ENCODE measurements at places on chromosomes 16 and 17.

DNA sequence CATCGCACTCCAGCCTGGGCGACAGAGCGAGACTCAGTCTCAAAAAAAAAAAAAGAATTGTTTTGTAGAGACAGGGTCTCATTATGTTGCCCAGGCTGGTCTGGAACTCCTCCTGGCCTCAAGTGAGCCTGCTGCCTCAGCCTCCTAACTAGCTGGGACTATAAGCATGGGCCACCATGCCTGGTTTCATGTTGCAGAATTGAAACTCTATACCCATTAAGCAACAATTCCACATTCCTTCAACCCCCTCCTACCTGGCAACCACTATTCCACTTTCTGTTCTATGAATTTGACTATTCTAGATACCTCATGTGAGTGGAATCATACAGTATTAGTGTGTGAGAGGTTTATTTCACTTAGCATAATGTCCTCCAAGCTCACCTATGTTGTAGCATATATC is 24.5 kb downstream of the RNF135 start:
- DNase-seq, result no peak

DNA sequence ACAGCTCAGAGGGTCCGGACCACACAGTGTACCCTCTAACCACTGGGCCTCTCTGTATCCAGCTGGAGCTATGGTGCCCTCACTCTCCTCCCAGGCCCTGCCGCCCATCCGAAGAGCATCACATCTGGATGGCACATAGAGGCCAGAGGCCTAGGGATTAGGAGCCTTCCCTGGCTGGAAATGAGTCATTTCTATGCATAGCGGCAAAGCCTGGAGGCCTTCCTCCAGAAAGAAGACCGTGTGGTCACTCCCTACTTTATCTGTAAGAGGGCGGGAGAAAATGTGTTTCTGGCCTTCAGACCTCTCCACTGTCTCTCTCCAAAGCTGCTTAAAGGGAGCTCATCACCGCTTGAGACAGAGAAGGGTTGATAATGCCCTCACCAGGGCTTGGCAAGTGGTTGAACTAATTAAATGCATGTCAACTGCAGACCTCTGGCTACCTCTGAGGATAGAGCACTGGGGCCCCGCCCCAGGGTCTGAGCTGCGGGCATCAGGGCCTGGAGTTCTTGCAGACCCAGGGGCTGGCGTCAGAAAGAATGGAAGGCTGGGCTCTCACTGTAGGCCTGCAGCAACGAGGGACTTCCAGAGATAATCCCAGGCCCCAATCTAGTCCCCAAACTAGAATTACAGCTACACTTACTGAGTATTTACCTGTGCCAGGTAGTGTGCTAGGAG is 122.2 kb downstream of the IRX5 start:
- DNase-seq, result no peak

GRCh38 chr17:77242118-77242851 is 101.5 kb downstream of the SEC14L1 start:
- no peak for DNase-seq

DNA sequence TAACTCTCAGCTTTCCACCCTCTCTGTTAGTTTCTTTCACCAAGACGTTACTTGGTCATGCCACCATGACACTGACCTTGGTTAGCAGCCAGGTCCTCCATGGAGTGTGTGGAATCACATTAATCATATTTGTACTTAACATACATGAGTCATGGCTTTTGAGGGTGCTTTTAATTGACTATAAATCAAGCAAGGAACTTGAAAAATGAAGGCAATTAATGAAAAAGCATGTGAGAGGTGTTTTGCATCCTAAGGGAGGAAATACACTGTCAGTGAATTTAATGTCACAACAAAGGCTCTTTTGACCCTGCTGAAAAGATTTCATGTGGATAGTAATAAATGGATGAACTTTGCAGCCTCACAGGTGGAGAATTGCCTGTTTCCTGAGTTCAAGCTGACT is 240.7 kb downstream of the CDH13 start:
- no peak for DNase-seq

GRCh38 chr17:7944326-7944725 is 12.3 kb downstream of the CNTROB start:
- DNase-seq, result no peak

GRCh38 chr16:77690416-77690815 is 31.9 kb upstream of the NUDT7 start:
- DNase-seq, result no peak

DNA sequence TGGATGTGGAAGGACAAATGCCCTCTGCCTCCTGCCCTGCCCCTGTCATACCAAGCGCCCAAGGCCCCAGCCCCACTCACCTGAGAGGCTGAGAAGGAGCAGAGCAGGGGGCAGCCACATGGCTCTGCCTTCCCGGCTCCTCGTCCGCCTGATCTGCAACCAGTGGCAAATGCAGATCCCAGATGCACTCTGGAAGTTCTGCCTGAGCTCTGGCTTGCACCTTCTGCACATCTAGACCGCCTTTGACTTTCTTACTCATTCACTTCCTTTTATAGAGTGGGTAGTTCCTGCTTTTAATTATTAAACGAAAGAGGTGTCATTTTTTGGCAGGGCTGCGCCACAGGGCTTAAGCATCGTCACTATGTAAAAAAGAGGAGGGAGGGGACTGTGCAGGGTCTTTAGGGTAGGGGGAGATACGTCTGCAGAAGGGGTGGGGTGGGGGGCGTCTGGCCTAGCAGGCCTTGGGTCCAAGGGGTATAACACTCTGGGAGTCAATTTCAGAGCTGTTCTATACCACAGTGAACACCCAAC is at the start of gene CD300LB:
Gene CD300LB, minus strand, starts transcription at position 245 of the 531 bp plus-strand sequence. Its CDS starts 125 bp downstream, at position 120.
- DNase-seq, result no peak

DNA sequence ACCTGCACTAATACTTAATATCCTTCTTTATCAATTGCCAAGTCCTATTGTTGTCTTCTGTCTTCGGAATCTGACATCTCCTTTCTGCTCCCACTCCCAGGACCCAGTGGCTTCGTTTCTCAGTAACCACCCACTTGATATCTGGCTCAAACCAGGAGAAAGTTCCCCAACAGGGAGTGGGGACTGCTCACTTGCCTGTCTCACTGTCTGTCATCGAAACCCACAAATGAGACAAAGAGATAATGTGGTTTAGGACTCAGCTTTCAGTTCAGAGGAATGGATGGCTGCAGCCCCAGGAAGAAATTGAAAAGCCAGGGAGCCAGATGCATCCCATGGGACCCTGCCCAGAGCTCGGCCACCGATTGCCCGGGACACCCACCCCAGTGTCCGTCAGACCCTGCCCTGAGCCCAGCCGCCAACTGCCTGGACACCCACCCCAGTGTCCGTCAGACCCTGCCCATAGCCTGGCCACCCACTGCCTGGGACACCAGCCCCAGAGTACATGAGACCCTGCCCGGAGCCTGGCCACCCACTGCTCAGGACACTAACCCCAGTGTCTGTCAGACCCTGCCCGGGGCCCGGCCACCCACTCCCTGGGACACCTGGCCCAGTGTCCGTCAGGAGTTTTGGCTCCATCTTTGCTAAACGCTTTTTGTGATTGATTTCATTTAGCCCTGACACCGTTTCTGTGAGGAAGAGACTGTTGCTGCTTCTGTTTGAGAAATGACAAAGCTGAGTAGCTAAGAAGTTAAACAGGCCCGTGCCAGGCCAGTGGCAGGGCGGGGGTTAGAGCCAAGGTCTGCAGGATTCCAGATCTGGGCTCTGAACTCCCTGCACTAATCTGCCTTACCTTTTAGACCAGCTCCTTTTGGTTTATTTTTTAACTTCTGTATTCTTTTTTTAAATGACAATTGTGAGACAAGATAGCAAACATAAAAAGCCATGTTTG is 251.4 kb downstream of the PHKB start:
- no peak for DNase-seq

DNA sequence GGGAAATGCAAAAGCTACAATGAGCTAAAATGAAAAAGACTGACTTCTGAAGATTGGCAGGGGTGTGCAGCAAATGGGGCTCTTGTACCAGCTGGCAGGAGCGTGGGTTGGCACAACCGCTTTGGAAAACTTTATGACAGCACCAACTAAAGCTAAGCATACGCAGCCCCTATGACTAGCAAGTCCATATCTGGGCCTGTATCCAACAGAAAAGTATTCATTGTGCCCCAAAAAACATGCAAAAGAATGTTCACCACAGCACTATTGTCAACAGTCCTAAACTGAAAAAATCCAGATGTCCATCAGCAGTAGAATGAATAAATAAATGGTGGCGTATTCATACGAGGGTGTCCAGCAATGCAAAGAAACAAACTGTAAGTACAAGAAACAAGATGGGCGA is 22.6 kb upstream of the ITGA3 start:
- DNase-seq, result no peak

- no peak for DNase-seq
These were observed 114.2 kb downstream of the HAPSTR1 start for GRCh38 chr16:9205661-9206060.

DNA sequence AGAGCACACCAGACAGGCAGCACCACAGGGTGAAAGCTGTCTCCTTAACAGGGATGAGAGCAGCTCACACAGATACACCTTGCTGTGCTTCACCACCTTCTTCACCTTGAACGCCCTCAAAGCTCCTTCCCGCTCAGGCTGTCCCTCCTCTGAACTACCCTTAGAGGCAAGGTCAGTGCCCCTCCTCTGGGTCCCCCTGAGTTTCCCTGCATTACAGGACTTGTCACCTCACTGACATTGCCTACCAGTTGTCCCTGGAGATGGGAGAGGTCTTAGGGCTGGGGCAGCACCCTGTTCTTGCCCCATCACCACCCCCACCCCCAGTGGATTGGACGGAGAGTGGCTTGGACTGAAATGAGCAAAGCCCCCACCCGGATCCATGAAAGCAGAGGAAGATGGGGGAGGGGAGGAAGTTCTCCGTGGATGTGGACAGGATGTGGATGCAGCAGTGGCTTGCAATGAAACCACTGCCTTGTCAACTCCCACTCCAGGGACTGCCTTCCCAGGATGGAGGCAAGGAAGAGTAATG is 73.2 kb upstream of the CDH5 start:
- no peak for DNase-seq
